ENCODE measurements at places on chromosomes 7 and 10.

GRCh38 chr10:75688506-75689300 lies 257.3 kb downstream of the LRMDA start:
- DNase-seq, result no peak

- DNase-seq, result no peak
Observed at GRCh38 chr10:78830976-78831375, 237.8 kb upstream of the ZMIZ1 start.

DNA sequence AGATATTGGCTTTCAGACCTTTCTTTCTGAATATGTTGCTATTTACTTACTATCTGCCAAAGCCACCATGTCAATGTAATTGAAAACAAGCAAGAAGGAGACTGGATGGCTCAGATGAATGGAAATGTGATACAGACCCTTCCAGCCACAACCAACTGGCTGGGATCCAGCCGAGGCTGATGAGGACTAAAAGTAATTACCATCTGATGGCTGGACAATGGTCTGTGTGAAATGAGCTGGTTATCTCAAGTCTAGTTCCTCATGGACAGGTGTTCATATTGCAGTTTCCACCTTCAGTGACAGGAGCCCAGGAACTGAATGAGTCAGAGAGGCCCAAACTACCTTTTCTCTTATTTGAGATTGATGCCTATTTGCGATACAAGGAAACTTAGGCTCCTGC lies 267.5 kb downstream of the GATA3 start:
- DNase-seq, result no peak

DNA sequence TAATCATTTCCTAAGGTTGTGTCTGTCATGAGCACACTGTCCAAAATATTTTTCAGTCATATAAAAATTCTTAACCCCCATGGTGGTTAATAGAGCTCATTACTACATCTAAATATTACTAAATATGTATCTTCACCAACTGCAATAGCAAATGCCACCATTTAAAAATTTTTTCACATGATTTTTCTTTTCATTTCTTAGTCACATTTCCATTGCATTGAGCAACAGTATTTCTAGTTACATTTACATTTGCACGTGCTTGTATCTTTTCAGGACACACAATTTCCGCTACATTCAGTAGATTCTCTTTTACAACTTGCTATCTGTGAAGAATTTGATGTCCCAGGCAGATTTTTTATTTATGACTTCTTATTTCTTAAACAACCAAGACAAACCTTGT lies 5.2 kb upstream of the TAS2R40 start:
- DNase-seq, result no peak

- no peak for DNase-seq
Observed at GRCh38 chr10:132247943-132248342, 59.8 kb downstream of the STK32C start.

DNA sequence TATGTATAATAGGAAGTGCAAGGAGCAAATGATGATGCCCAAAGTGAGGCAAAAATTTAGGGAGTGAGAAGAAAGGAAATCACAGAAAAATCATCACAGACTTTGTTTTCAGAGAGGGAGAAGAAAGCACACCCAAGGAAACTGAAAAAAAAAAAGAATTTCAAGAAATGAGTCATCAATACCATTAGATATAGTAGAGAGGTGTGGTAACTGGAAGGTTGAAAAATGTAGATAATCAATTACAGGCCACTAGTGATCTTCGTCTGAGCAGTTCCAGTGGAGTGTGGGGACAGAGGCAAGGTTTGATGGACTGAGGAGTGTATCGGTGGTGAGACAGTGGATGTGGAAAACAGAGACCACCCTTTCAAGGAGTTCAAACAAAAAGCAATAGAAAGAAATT lies 31.7 kb downstream of the ASB4 start:
- DNase-seq, result no peak

GRCh38 chr10:44046605-44047004 lies 338.3 kb downstream of the CXCL12 start:
- no peak for DNase-seq

- no peak for DNase-seq
Observed at GRCh38 chr7:71925663-71926062, 486.5 kb downstream of the CALN1 start.

DNA sequence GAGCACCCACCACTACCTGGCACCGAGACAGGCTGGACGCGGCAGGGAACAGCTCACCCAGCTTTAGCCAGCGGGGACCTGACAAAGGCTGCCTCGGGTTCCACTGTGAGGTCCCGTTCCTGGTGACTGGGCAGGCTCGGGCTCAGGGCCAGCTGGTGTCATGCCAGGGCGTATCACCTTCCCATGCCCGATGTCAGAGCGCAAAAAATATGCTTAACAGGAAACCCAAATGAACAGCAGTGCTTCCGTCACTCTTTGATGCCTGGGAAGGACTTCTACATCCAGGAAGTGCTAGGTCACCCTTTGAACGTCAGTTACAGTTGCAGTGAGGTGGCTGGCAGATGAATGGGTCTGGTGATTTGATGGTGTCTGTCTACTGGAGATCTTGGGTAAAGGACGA lies 106.0 kb downstream of the ADARB2 start:
- DNase-seq, result no peak

- no peak for DNase-seq
Observed at GRCh38 chr10:65415318-65415717, 1510.5 kb upstream of the LRRTM3 start.

- DNase-seq, result no peak
Observed at GRCh38 chr10:128642502-128642901, 516.3 kb upstream of the MKI67 start.
